ENCODE measurements at places on chromosomes 5 and 9. TPM values are rescaled to one million over a fixed set of nuclear protein-coding genes. Genes with fewer than 3 reads are reported as not detected.

Gene DBH
- 0.10 TPM for total RNA-seq

DNA sequence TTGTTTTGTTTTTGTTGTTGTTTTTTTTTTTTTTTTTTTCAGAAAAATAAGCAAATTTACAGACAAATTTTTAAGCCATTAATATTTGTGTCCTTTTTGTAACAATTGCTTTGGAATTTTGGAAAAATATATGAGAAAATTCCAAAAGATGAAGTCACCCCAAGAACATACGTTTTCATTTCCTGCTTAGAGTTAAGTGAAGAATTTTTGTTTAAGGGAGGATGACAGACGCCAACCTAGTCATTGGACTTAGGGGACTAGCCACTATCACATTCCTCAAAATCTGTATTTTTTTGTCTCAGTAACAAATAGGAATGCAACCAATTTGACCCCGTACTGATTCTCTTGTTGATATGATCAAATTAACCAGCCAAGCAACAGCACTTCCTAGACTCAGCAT lies 433.9 kb upstream of the SLC30A5 start:
- no peak for DNase-seq

Gene C5orf52
- not detected for total RNA-seq

Gene RGS7BP
- not detected for total RNA-seq

DNA sequence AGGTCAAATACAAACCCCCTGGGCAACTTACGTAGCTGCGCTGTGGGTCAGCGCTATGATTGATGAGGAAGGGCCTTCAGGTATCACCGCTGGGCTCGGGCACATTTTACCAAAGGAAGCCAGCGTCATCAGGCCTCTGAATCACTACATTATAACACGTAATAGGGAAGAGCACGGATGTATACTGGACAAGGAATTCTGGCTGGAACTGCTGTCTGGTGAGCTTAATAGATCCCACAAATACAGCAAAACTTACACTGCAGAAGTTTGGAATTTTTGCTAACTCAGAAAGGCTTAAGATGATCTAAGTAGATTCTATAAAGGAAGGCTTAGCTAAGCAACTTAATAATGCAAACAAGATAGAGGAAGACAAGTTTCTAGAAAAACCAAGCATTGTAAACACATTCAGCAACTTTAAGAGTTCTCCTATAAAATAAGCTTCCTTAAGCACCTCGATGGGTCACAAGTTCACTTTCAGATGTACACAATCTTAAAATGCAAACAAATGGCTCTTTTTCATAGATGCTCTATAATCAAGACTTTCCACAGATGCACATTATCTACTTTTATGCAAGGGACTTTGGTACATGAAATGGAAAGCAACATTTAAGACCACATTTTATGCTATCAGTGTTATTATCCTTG lies 360.1 kb upstream of the PANK3 start:
- DNase-seq, result no peak

GRCh38 chr9:28620011-28620410 lies 1046.7 kb upstream of the C9orf72 start:
- no peak for DNase-seq

- no peak for DNase-seq
Measured at GRCh38 chr9:131421691-131422090, 27.8 kb downstream of the PRRC2B start.

DNA sequence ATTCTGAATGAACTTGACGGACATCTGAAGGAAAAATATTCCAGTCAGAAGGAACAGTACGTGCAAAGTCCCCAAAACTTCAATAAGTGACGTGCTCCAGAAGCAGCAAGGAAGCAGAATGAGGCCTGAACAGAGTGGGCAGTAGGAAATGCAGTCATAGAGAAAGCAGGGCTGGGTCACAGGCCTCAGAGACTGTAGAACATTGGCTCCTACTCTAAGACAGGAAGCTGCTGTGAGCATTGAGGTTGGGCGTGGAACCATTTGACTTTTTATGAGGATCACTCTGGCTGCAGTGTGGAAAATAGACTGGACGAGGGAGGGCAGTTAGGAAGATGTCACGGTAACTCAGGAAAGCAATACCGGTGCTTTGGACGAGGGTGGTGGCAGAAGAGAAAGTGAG lies 64.0 kb downstream of the DOCK8 start:
- DNase-seq, result peak; percentile 47

DNA sequence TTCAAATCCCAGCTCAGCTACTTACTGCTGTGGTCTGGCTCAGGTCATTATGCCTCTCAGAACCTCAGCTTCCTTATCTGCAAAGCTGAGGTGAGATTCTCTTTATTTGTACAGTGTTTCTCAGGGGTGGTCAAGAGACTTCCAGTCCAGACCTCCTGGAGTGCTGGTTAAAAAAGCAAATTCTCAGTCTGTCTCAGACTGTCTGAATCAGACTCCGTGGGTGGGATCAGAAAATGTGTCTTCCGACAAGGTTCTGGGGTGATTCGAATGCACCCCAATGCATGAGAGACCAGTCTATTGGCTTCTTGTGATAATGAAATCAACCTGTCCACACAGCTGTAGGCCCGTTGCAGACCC lies 137.7 kb upstream of the SMIM23 start:
- DNase-seq, result no peak

DNA sequence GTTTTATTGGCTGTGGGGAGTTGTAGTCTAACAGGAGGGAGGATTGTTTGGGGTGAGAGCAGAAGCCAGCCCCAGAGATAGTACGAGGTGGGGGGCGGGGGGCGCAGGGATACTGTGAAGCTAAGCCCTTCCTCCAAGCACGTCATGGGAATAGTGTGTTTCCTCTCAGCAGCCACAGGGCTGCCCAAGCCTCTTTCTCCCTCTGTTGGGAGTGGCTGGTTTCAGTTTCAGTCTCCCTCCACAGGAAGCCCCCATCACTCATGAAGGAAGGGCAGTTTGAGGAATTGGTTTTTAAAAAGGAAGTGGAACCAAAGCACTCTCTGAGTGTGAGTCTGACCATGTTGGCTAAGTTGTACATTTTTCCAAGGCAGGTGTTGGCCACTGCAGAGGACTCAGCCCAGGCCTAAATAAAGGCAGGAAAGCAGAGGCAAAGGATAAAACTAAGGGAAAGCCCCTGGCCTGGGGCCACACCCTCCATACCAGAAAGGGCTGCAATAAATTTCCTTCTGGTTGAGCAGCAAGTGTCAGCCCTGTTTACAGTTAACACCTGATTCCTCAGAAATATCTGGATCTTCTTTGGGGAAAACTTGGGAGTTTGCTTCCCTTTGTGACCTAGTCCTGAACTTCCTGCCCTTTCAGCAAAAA lies 3.2 kb downstream of the RAB24 start:
- no peak for DNase-seq

DNA sequence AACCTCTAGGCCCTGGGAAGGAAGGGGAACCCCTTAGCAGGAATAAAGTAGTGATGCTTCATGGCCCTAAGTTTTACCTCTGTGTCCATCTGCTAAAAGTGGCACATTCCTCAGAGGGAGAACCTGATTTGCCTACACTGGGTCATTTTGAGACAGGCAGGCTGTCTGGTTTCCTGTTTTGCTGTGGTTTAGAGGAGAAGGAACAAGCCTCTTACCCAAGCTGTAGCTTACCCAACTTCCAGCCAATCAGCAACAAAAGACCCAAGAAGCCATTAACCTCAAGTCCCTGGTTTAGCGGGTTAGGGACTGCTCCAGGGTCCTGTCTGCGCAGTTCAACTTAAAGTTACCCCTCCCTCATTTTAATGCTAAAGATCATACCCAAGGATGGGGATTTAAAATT lies 411.0 kb downstream of the MAT2B start:
- DNase-seq, result no peak

Gene IL4
- total RNA-seq, result not detected

GRCh38 chr9:68625559-68625958 lies 79.5 kb upstream of the PIP5K1B start:
- DNase-seq, result no peak

- DNase-seq, result no peak
Measured at GRCh38 chr5:113249206-113249605, 185.6 kb downstream of the TSSK1B start.

DNA sequence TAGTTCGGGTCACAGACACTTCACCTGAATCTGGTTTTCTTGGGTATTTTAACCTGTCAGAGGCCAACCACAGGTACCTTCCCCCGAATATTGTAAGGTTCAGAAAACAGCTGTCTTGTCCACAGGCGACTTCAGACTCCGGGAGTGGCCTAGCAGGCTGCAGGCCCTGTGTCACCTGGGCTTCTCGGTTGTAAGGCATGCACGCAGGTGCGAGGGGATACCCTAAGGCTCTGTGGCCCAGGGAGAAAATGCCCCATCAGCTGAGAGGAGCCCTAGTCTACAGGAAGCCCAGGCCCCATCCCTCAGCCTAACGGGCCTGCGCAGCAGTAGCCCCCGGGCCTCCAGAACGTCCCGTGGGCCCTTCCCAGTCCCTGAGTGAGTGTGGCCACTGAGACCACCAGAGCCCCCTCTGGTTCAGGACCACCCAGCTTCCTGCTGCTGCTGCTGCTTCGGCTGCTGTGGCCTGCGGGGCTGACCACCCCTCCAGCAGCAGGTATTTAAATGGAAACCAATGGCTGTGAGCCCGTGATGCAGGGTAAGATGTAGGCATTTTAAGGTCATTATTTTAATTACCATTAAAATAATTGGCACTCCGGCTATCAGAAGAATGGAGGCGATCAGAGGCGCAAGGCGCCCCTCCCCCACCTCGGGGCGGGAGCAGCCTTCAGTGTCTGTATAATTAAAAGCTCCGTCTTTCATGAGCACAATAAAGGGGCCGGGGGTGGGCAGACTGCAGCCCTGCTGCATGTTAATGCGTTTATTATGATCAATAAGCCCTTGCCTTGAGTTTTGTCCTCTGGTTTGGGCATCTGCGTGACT lies 65.4 kb downstream of the PSMB7 start:
- DNase-seq, result no peak

GRCh38 chr5:107401470-107402122 lies 269.1 kb downstream of the EFNA5 start:
- DNase-seq, result no peak

Gene CDC20B
- total RNA-seq, result not detected

Gene SEC16A
- 80.6 TPM for total RNA-seq

DNA sequence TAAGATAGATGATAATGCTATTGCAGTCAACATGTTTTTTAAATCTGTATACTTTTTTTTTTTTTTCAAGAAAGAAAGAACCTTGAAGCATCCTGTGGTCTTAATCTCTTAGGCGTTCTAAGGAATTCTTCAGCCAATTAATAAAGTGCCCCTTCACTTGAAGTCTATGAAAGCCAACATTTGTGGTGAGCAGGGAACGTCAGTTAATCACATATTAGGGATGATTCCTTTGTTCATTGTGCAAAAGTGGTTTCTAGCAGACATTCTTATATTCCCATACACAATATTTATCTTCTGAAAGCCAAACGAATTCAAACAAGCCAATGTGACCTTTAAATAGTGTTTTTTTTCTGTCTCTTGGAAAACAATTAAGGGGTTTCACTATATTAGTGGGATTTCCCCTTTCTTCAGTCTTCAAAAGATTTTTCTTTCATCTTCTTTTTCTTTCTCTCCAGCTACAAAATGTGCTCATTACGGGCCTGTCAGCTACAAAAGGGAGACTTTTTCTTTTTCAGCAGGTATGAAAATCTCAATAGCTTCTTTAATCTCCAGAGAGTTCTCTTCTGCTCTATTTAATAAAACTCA lies 40.1 kb downstream of the TMEM167A start:
- no peak for DNase-seq

Data from naive thymus-derived CD4-positive, alpha-beta T cell (primary cell).